ENCODE measurements at places on chromosomes 11 and 22.

- no peak for DNase-seq
These were observed 34.9 kb downstream of the UVRAG start for GRCh38 chr11:75849894-75850293.

DNA sequence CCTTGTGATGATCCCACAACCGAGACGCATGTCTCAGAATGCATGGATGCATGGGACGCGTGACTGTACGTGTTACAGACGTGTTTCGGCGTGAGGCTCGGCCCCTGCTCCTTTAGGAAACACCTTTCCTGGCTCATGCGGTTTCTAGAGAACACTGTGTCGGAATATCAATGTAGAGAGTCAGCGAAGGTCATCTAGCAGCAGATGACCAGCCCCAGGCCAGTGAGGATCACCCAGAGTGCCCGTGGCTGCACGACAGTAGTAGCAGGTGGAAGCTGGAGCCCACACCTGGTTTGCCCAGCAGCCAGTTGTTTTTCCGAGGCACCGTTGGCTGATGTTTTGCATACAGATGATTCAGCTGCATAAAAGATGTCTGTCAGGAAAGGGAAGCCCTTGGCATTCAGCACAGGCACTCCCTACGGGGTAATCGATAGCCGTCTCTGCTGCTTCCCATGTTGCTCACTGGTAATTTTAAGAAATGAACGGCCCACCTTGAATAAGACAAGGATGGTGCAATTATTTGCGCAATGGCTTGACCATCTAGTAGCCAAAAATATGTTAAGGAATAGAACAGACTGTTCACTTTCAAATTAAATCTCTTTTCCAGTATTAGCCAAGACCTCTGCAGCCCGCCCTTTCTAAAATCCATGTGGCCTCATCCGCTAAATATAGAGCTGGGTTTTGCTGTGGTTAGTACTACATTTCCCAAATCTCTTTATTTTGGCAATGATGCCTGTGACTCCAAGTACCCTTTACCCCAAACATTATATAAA, 1.1 kb upstream of the CLTCL1 start:
- no peak for DNase-seq

DNA sequence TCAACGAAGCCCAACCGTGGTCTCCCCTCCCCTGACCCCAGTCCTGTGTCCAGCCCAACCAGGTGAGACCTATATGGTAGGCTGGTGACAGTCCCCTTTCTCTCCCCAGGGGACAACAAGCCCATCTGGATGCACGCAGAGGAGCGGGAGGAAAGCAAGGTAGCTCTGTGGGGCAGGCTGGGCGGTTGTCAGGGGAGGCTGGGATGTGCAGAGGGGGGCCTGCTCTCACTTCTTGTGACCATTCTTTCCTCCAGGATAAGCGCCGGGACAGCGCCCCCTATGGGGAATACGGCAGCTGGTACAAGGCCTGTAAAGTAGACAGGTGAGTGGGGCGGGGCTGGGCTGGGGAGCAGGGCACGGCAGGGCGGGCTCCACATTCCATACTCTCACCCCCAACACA, 3.5 kb upstream of the RAB1B start:
- DNase-seq: no peak

DNA sequence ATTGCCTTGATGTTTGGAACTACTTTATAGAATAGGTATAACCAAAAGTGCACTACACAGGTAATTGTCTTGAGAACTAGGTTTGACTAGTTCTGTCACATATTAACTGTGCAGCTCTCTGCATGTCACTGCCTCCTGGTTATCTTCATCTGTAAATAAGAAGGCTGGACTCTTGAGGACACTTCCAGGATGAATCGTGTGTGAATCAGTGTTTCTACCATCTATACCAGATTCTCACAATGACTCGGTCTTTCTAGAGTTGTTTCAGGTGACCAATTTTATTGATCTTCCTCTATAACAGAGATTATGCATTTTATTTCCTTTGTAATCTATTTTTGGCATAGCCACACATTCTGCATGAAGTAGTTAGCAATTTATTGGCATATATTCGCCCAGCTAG, 1181.0 kb upstream of the TENM4 start:
- no peak for DNase-seq

GRCh38 chr11:36436589-36436988, 73.5 kb downstream of the TRAF6 start:
- no peak for DNase-seq

- no peak for DNase-seq
These were observed 408.3 kb upstream of the CADM1 start for GRCh38 chr11:115912484-115912945.

GRCh38 chr11:15489281-15489680, 374.6 kb downstream of the INSC start:
- DNase-seq: no peak

DNA sequence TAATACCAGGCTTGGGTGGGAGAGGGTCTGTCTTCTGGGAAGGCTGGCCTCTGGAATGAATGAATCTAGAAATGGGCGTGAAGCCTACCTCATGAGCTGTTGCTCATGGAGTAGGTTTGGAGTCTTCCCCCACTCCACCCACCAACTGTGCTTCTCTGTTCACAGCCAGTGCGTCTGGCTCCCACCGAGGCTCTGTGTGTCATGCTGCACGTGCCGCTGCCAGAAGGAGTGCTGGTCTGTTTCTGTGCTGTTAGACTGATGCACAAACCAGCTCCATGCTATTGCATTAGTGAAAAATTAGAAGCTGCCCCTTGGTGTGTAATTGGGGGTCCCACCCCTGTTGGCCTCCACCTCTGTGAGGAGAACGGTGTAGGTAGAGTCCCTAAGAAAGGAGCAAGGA, 132.3 kb upstream of the PARVA start:
- no peak for DNase-seq

DNA sequence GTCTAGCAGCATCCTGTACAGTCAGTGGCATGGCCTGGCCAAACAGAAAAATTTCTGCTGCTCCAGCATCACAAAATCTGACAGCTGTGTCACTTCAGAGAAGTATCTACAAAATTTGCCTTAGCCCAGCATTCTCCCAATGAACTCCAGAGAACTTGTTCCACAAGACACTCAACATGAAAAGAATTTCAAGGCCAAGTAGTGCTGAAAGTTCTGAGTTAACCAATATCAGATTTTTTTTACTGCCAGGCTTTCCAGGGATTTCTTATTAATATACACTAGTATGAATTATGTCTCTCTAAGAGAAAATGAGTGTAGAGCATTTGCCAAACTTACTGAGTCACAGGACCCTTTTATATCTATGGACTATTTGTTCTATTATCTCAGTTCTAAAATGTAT, 68.8 kb downstream of the OR5AK2 start:
- DNase-seq: no peak

DNA sequence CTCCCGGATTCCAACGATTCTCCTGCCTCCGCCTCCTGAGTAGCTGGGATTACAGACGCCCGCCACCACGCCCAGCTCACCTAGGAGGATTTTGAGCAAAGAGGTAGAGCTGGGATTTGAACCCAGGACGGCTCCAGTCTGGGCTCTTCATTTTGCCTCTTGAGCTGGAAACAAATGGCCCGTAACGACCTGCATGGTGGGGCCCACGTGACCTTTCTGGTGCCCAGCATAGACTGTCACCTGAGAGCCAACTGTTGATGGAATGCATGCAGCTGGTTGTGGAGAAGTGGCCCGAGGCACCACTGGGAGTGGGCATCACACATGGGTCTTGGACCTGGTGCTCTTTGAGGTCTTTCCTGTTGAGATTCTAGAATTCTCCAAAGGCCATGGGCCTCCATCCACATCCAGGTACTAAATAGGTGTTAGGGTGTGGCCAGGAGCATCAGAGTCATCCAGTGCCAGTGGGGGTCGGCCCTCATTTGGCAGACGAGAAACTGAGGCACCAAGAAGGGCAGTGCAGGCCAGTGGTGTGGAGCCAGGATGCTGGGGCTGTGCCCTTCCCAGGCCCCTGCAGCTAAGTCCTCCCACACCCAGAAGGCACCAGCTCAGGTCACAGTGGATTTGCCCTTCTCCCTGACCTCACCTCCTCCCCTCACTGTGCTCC, 3.9 kb downstream of the ATF4 start:
- no peak for DNase-seq

DNA sequence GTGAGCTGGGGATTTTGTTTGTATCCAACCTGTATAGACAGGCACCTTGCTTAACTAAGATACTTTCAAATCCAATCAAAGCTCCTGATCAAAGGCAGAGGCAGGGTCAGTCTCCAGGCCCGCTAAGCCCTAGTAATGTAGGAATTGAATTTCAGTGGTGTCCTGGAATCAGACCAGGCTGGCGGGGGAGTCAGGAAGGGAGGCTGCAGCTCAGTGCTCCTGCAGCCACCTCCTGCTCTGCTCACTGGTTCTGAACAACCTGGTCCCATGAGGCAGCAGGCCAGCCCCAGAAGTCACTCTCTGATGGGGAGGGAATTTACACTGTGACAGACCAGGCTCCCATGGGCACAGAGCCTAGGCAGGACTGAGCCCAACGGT, 38.5 kb upstream of the GALNT18 start:
- DNase-seq: no peak

- peak; percentile 57 for DNase-seq
These were observed 39.0 kb upstream of the ADA2 start for GRCh38 chr22:17258015-17258787.

GRCh38 chr22:44669561-44669976, 32.4 kb upstream of the PRR5 start:
- DNase-seq: no peak

DNA sequence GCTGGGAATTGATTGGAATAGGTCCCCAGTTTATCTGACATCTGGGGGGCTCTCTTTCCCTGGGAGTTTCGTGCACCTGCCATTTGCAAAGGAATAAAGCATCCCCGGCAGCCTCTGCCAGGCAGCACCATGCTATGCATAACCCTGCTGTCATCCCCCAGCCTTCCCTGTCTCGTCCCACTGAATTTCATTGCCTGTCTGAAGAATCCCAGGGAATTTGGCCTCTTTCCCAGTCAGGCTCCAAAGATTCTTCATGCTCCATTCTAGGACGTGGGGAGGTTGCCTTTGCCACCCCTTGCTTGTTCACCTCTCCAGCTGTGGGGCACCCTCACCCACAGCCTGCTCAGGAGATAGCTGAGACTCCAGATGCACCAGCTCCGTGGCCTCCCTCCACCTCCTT, 195.1 kb upstream of the TBCEL start:
- no peak for DNase-seq

- DNase-seq: no peak
These were observed 357.0 kb downstream of the LRRC4C start for GRCh38 chr11:41102471-41102870.

DNA sequence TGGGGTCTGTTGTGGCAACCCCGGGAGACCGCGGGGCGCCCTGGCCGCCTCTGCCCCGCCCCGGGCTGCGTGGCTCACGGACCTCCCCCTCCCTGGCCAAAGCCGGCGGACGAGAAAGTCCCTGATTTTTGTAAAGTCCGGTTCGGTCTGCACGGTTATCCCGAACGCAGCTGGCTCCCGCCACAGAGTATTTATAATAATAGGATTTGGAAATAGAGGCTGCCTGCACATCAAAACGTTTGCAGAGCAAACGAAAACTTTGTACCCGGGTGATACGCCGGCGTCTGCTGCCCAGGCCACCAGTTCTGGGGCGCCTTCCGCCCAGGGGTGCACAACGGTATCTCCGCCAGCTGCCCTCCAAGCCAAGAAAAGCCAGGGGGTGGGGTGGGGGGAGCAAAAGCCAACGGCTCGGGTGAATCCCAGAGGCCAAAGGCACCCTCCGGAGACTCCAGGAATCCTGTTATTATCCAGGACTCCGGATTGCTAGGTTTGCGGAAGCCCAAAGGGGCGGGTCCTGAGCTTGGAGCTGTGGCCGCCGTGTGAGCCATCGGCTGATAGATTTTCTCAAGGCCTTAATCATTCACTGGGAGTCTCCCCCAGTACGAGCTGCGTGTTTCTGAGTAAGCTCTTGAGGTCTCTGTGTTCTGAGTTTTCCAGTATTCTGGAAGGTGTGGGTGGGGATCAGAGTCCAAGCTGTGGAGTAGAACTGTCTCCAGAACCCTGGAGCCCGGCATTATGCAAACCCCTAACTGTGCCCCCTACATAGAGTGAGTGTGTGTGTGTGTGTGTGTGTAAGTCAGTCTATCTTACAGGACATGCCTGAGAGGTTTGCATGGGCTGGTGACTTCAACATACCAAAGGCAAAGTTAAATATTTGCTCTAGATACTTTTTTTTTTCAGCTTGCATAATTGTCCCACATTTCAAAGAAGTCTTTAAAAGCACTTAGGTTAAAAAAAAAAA, 673 bp upstream of the SHANK2 start:
- DNase-seq: no peak

DNA sequence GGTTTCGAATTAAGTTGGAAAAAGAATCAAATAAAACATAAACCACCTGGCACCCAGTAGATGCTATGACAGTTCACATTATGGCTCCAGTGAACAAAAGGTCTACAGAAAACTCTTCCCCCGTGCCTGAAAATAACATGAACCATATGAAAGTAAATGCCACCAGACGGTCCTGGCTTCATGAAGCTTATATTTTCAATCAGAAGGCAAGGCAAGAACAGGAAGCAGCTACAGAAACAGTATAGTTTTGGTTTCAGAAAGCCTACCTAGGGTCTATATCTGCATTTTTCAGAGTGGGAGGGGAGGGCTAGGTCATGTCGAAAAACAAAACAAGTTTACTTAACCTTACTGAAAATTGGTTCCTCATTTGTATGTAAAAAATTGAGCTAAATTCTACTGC, 9.8 kb downstream of the RAB30 start:
- DNase-seq: no peak

DNA sequence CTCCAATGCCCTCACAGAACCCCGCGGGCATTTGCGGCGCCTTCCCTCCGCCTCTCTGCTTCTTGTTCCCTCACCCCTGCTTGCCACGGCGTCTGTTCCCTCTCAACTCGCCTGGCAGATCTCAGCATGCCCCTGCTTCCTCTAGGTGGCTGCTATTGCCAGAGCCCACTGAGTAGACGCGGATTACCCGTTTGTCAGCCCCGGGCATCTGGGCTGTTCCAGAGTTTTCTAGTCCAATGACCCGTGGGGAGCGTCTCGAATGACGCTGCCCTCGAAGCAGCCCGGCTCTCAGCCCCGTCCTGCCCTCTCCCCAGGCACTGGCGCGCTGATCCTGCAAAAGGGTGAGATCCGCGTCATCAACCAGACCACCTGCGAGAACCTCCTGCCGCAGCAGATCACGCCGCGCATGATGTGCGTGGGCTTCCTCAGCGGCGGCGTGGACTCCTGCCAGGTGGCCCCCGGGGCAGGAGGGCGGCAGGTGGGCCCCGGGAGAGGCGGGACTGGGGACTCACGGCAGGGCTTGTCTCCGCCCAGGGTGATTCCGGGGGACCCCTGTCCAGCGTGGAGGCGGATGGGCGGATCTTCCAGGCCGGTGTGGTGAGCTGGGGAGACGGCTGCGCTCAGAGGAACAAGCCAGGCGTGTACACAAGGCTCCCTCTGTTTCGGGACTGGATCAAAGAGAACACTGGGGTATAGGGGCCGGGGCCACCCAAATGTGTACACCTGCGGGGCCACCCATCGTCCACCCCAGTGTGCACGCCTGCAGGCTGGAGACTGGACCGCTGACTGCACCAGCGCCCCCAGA, 49.7 kb downstream of the ST14 start:
- no peak for DNase-seq

All from CD4-positive, alpha-beta T cell treated with Interleukin-4 for 4 hours (primary cell).